Motor neuron (in vitro differentiated cells): ENCODE measurements at places on chromosomes 11 and 22. TPM values are rescaled to one million over a fixed set of nuclear protein-coding genes. Genes with fewer than 3 reads are reported as not detected.

DNA sequence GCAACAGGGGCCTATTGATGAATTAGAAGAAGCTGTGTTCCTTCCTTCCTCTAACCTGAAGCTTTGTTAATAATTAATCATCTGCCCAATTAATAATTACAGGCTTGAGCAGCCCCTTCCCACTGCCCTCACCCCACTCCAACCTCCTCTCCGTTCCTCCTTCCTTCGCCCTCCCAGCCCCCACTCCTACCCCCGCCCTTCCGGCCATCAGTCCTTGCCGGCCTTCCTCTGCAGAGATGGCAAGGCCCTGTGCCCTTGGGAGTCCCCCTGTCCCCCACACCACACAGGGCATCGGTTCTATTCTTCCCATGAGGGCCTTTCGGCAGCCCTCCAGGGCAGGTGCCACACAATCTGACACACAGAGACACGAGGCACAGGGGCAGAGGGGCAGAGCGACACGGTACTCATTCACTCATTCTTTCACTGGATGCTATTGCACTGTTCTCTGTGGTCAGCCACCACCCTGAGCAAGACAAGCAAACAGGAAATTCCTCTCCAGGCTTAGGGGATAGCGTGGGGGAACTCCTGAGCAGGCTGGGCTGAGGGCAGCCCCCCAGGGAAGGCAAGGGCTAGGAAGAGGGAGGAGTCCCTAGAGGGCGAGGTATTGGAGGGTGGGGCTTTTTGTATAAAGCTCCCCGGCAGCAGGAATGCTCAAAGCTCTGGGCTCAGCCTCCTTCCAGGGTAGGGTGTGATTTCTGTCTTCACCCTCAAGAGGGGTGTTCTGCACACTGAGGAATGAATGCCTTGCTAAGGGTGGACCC, 14.7 kb downstream of the MGAT3 start:
- peak; percentile 46 for ATAC-seq

DNA sequence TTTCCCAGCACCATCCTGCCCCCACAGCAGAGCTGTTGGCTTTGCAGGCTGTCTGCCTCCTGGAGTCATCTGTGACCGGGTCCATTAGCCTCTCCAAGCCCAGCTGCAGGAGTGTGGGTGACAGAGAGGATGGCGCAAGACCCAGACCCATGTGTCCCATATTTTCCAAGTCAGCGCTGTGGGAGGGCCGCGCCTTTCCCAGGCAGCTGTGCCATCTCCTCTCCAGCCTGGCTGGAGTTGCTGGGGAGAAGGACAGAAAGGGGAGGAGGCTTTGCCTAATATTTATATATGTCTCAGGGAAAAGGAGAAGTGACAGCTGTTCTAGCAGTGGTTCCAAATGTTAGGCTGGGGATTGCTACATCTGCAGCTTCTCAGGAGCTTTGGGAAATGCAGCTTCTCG, 15.7 kb downstream of the DTX4 start:
- ATAC-seq = peak; percentile 72

The RAB39A gene
- 7.8 and 9.0 TPM in 2 replicates for total RNA-seq

The OR4P4 gene
- 0.16 TPM in 1 of 2 replicates, not detected in the other for total RNA-seq

GRCh38 chr11:69588270-69588669, 52.7 kb upstream of the CCND1 start:
- ATAC-seq = peak; percentile 92

DNA sequence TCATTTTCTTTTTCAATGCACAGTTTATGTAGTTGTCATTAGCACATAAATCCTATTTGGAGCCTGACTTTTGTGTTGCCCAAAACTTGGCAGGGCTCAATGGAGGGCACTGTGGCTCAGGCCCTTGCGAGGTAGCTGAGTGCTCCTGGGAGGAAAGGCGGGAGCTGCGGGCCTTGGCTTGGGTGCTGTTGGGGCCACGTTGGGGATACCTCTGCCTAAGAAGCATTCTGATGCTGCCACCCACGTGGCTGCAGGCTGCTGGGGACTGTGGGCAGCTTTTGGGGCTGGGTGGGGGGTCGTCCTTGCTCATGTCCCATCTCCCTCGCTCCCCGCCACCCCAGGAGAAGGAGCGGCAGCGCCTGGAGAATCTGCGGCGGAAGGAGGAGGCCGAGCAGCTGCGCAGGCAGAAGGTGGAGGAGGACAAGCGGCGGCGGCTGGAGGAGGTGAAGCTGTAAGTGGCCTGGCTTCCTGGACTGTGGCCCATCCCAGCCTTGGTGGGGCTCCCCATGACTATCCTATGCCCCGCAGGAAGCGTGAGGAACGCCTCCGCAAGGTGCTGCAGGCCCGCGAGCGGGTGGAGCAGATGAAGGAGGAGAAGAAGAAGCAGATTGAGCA, 20.9 kb downstream of the INCENP start:
- no peak for ATAC-seq

DNA sequence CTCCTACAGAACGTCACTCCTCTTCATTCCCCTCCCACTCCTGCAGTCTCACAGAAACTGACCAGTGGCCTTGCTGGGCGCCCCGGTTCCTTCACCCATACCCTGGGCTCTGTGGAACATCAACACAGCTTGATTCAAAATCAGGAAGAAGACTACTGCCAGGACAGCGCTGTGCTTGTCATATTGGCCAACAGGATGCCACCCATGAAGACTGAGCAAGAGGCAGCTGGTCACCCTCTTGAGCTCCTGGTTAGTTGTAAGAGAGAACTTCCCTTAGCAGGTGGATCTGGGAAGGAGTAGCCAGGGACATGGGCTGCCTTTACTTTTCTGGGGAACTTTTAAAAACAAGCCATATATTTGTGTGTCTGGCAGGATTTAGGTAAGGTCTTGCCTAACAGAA, 110.4 kb upstream of the TIMP3 start:
- no peak for ATAC-seq

- ATAC-seq = no peak
Observed at GRCh38 chr11:6488342-6488741, 7.0 kb downstream of the TIMM10B start.

- ATAC-seq = peak; percentile 42
Observed at GRCh38 chr22:41380993-41381328, 781 bp upstream of the TEF start.

The DDI1 gene
- 1.6 and 2.6 TPM in 2 replicates for total RNA-seq

The PKNOX2 gene
- 0.25 and 0.48 TPM in 2 replicates for total RNA-seq

The LMO1 gene
- 9.7 and 10.6 TPM in 2 replicates for total RNA-seq

The NNMT gene
- 3.5 and 4.3 TPM in 2 replicates for total RNA-seq

- no peak for ATAC-seq
Observed at GRCh38 chr11:11968511-11969280, 39.7 kb downstream of the DKK3 start.

The C11orf16 gene
- total RNA-seq = 0.23 and 0.36 TPM in 2 replicates

The APLNR gene
- total RNA-seq = 1.0 and 1.5 TPM in 2 replicates

GRCh38 chr11:783581-784015, 6.3 kb downstream of the CEND1 start:
- peak; percentile 87 for ATAC-seq

GRCh38 chr11:63793161-63793560, 20.1 kb upstream of the SPINDOC start:
- no peak for ATAC-seq

- no peak for ATAC-seq
Observed at GRCh38 chr11:905952-906351, 4.7 kb downstream of the CHID1 start.

DNA sequence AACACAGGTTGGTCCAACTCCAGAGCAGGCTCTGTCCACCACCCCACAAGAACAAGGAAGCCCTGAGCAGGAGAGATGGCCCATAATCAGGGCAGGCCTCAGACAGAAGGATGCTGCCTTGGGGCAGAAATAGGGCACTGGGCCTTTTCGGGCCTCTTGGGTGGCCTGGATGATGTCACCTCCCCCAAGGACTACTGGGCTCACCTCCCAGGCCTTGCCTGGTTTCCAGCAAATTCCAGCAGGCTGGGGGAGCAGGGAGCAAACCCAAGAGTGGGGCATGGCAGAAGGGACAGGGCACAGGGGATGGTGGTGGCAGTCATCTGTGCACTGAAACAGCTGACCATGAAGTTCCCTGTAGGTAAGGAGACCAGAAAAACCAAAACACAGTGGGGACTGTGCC, 5.3 kb upstream of the NAA40 start:
- ATAC-seq = no peak

DNA sequence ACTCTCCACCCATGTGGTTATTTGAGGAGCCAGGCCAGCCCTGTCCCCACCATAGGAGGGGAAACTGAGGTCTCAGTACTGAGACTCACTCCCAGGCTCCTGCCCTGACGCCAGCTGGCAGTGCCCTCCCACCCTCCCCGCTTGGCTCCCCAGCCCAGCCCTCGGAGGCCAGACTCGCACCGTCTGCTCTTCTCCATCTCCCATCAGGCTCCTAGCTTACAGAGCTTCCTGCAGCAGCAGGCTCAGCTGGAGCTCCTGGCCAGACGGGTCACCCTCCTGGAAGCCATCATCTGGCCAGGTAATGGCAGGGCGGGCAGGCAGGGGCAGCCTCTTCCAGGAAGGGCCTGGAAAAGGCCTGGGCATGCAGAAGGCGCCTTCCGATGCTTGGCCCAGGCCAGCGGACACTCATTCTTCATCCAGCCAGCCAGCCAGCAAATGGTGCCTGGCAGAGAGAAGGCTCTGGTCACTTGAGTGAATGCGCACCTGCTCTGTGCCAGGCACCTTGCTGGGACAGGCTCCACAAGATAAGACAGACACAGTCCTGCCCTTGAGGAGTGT, 12.6 kb downstream of the RHBDD3 start:
- ATAC-seq = no peak

The GLYAT gene
- total RNA-seq = 0.57 and 1.1 TPM in 2 replicates

The MRGPRX4 gene
- total RNA-seq = not detected in 2 replicates

The PGA4 gene
- 0.14 and 0.22 TPM in 2 replicates for total RNA-seq

DNA sequence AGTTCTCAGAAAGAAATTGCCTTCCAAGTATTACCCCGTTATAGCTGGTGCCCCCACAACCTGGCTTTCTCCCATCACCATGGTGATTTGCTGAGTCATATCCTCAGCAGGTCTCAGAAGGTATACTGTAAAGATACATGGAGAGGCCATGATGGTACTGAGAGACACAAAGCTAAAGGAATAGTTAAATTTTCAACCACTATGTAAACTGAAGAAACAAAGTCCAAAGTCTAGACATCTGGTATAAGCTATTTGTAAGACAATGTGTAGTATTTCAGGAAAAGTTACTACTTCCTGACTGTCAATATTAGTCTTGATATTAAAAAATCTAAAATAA, 377.1 kb downstream of the DCDC1 start:
- no peak for ATAC-seq

The APOL5 gene
- total RNA-seq = not detected in 2 replicates

The SLC29A2 gene
- total RNA-seq = 2.8 and 3.3 TPM in 2 replicates

DNA sequence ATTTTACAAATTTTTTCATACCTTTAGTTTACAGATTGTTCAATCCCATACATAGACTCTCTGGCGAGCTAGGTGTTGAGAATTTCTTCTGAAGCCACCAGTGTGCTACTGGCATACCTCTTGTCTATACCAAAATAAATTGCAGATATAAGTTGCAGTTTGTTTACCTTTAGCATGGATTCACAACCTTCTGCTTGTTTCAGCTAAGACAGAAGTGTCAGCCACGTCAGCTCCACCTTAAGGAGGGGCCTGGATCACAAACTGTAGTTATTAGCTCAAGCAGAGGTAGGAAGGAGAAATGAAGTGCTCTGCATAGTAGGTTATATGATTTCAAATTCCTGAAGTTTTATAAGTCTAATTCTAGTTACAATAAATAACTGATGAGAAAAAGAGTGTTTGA, at the start of gene NXPE4:
Gene NXPE4 (minus strand): TSS at position 216 of the 400 bp plus-strand sequence. CDS start 1,027 bp downstream, outside the sequence.
- ATAC-seq = no peak
